ENCODE measurements at places on chromosomes 16 and 17.

DNA sequence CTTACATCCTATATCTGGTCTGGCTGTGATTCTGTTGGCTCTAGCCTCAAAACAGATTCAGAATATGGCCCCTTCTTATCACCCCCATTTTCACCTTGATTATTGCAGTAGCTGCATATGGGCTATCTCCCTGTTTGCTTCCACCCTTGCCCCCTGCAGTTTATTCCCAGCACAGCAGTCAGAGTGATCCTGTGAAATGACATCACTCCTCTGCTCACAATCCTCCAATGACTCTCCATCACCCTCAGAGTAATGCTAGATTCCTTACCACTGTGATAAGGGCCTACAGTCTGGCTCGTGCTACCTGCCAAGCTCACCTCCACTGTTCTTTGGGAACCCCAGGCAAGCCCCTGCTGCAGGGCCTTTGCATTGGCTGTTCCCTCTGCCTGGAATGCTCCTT is 92.5 kb downstream of the ASIC2 start:
- no peak for DNase-seq

DNA sequence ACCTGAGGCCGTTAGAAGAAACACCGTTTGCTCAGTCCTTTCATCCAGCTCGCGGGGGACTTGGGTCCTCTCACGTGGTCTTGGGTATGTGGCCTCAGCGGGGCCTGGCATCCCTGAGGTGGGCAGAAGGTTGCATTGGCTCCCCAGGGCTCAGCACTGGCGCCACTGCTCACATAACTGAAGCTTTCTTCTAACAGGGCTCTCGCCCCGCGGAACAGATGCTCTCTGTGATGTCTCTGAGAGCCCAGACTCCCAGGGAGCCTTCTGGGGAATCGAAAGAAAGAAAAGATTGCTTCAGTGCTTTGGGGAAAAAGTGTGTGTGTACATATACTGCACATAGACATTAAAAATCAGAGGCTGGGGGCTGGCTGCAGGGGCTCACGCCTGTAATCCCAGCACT is 10.1 kb downstream of the MGRN1 start:
- no peak for DNase-seq

DNA sequence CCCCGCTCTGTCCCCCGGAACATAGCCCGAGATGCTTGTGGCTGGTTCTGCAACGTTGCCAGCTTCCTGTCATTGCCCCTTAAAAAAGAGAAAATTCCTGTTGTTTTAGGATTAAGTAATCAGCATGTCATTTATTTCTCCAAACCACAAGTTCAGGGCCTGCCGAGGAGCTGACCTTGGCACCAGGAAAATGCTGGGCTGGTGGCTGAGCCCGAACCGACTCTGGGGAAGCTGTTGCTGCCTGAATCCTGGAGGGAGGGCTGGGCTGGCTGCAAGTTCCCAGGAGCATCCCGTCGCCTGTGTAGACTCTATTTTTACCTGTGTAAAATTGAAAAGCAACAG is 130.9 kb upstream of the FOXF1 start:
- no peak for DNase-seq

- no peak for DNase-seq
Observed at GRCh38 chr17:17950806-17951205, 21.4 kb downstream of the TOM1L2 start.

GRCh38 chr17:81537343-81537855 is 9.2 kb downstream of the FSCN2 start:
- DNase-seq, result no peak

DNA sequence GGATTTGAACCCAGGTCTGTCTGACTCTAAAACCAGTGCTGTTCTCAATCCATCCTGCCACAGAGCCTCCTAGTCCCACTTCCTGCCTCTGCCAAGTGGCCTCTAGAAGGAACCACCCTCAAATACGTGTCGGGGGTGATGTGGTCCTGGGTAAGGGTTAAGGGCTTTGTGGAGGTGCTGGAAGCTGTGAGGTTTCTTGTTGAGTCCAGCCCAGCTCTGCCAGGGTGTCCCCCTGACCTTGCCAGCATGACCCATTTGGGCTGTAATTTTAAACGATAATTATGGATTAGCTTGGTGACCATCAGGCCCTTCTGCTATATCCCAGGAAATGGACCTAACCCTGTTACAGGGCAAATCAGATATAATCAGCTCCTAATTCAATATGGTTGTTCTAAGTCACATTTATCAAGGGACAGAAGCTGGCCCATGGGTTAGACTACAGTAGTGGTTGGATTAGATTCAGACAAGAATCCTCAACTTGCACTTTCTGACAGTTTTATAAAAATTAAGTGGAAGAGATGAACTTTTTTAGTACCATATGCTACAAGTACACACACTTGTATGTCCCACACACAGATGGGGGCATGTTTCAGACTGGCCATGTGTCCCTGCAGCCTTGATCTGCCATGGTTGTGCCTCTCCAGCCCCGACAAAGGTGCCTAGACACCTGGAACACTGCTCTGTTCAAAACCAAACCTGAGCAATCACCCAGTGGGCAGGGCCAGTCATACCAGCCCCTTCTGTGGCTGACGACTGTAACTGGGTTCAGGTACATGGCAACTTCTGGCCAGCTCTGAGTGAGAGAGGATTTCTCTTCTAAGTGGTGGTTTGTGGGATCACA is 48.0 kb downstream of the SMPD3 start:
- DNase-seq, result no peak

DNA sequence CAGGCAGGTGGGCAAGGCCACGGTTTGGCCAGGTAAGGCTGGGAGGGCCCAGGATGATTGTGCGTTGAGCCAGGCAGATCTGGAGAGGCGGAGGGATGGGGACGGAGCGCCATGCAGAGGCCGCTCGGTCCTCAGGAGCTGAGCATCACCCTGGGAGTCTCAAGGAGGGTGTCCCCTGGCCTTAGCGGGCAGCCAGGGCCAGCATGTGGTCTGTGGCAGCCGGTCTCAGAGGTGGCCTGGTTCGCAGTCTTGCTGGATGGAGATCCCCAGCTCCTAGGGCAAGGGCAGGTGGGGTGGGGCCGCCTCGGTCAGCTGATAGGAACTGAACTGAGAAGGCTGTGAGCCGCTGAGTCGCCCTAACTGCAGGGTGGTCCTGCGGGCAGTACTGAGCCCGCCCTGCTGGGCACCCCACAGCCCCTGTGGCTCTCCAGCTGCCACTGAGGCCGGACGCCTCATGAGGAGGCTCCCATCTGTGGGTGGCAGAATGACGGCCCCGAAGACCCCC is 11.6 kb upstream of the CDH15 start:
- no peak for DNase-seq

DNA sequence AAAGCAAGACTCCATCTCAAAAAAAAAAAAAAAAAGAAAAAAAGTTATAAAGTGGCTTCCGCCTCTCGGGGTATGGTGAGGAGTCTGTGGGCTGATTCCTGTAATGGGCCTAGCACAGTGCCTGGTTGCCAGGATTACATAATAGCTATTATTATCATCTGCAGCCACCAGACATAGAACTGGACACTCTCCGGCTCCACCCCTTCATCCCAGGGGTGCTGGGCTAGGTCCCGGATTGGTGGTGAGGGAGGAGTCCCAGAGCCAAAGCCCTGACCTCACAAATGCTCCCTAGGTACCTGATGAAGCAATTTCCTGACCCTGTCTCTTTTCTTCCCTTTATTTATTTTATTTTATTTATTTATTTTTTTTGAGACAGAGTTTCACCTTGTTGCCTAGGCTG is 11.6 kb upstream of the ADGRG1 start:
- no peak for DNase-seq

- DNase-seq, result no peak
Observed at GRCh38 chr17:41968676-41969075, 2.1 kb downstream of the CNP start.

DNA sequence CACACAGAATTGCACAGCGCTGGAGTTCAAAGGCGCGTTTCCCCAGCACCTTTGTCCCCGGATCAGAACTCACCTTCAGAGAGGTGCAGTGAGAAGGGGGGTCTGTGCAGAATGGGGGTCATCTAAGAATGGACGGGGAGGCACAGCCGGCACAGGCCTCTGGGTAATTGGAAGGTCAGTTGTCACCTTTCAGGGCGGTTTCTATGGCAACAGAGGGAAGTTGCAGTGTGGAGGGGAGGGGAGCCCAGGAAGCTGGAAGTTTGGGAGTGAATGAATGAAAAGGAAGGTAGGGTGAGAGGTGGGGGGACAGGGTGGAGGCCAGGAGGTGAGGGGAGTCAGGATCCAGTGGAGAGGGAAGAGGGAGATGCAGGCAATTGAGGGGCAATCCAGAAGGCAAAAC is 12.4 kb upstream of the KCNG4 start:
- no peak for DNase-seq

GRCh38 chr17:79203016-79203415 is 128.4 kb downstream of the ENGASE start:
- no peak for DNase-seq

DNA sequence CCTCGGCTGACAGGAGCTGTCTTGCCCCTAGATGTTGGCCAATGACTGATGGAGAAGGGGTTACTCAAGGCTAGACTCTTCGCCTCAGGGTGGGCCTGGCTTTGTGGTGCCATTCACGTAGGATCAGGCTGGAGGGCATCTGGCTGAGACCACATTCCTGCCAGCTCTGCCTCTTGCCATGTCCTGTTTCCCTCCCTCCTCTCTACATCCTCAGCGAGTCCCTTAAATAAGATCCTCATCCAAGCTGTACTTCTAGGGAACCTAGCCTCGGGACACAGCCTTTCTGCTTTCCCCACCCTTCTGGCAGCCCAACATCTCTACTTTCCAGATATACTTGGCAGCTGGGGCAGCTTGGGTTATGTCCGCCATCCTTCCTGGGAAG is 27.9 kb upstream of the EFCAB13 start:
- DNase-seq, result no peak

GRCh38 chr17:58364270-58364942 is 12.4 kb upstream of the SUPT4H1 start:
- DNase-seq, result no peak

DNA sequence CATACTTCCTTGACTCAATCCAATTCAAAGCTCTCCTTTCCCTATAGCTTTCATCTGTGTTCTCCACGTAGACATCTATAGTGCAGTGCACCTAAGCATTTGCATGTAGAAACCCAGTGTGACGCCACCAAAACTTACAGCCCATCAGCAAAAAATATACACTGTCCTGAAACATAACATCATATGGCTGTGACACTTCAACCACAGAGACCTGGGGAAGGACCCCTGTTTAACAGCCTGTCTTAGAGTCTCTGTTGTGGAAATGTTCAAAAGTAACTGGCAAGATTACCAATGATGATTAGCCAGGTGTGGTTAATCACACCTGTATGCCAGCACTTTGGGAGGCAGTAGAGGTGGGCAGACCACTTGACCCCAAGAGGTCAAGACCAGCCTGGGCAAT is 22.2 kb downstream of the GSPT1 start:
- no peak for DNase-seq

- no peak for DNase-seq
Observed at GRCh38 chr16:49487746-49488145, 114.1 kb downstream of the C16orf78 start.

DNA sequence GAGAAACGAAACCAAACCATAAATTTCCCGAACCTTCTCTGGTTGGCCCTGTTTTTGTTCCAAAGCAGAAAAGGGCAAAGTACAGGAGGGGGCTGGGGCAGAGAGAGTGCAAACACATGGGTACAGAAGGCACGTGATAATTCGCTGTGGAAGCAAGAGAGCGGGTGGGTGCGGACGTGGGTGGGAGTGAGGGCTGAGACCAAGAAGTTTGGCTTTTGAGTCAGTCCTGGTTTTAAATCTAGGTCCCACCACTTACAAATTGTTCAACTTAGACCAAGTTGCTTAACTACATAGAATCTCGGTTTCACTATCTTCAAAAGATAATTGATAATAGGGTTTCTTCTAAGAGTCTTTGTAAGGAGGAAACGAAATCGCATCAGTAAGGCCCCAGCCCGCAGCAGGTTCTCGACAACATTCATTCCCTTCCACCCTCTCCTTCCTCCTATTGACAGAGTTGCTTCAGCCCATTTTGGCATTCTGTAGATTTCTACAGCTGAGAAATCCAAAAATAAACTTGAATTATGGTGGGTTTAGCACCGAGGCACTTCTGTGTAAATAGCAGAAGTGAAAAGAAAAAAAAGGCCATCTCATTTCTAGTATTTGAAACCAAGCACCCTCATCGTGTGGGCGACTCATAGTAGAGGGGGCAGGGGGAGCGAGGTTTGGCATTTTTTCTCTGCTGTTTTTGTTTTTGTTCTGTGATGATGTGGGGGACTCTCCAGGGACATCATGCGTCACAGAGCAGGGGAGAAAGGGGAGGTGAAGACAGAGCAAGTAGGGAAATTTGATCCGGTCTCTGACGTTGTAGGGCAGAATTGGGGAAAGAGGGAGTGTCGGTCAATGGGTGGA is 33.6 kb upstream of the CCR7 start:
- no peak for DNase-seq

GRCh38 chr16:53620476-53620875 is 83.2 kb downstream of the RPGRIP1L start:
- DNase-seq, result no peak

- no peak for DNase-seq
Observed at GRCh38 chr16:27973678-27974077, 89.8 kb downstream of the GSG1L start.

- no peak for DNase-seq
Observed at GRCh38 chr16:2284797-2285576, 17.1 kb upstream of the RNPS1 start.

- no peak for DNase-seq
Observed at GRCh38 chr16:17497648-17498047, 26.9 kb upstream of the XYLT1 start.

DNA sequence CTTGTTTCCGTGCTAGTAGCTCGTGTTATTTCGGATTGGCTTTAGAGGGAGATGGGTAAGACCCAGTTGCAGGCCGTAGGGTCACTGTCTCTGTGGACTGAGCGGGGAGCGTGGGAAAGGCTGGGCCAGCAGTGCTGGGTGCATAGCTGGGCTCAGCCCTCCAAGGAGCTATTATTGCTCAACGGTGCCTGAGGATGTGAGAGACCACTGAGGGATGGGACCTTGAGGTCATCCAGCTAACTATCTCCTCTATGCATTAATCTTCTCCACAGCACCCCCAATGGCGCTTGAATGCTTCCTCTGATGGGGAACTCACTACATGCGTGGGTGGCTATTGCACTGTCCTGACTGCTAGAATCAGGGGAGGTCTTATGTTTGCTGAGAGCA is 126.1 kb upstream of the FOXF1 start:
- no peak for DNase-seq

GRCh38 chr17:1374431-1375177 is 25.4 kb downstream of the YWHAE start:
- no peak for DNase-seq

- no peak for DNase-seq
Observed at GRCh38 chr17:4960279-4960922, 7.2 kb downstream of the SPAG7 start.

DNA sequence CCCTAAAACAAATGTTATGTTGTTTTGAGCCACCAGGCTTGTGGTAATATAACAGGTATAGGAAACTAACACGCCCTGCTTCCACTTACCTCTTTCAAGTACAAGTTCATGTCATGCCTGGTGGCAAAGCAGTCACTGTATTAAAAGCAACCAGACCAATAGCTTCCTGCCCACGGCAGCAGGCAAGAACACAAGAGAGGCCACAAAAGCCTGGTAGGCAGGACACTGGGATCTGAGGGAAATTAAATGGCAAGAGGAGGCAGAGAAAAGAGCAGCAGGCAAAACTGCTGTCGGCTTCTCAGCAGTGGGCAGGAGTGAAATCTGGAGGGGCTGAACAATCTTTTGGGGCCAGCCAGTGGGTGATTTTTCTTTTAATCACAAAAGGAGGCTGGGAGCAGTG is 2.2 kb downstream of the CYTH1 start:
- no peak for DNase-seq

Measured in pulmonary artery endothelial cell (primary cell).